ENCODE measurements at places on chromosomes 4 and X. TPM values are rescaled to one million over a fixed set of nuclear protein-coding genes. Genes with fewer than 3 reads are reported as not detected.

GRCh38 chr4:70754990-70755688 is 33.4 kb downstream of the RUFY3 start:
- DNase-seq = no peak

DNA sequence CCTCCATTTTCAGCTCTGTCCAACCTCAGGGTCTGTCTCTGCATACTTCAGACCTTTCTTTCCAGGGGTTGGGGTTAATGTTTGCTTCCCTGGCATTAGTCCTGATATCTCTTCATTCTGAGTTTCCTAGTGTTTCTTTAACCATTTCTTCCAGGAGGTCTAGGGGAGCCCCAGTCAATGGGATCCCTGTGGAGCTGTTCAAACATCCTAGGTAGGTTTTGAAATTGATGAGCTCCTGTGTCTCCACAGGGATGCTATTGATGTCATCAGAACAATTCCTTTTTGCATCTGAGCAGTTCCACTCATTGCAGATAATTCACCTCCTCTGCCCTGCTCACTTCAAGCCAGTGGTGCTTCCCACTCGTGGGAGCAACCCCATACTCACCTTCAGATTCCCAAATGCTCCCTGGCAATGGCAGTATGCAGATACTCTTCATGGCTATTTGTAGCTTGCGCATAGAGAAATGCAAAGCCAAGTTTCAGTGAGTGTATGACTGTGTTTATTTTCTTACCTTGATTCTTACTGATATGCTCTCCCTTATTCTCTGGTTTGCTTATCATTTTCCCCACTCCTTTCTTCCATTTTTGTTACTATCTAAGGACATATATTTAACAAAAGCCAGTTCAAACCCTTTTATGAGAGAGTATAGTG is 33.7 kb upstream of the LIMCH1 start:
- DNase-seq = no peak

- DNase-seq = no peak
These were observed 1.1 kb upstream of the TMEM164 start for GRCh38 chrX:110001740-110002299.

DNA sequence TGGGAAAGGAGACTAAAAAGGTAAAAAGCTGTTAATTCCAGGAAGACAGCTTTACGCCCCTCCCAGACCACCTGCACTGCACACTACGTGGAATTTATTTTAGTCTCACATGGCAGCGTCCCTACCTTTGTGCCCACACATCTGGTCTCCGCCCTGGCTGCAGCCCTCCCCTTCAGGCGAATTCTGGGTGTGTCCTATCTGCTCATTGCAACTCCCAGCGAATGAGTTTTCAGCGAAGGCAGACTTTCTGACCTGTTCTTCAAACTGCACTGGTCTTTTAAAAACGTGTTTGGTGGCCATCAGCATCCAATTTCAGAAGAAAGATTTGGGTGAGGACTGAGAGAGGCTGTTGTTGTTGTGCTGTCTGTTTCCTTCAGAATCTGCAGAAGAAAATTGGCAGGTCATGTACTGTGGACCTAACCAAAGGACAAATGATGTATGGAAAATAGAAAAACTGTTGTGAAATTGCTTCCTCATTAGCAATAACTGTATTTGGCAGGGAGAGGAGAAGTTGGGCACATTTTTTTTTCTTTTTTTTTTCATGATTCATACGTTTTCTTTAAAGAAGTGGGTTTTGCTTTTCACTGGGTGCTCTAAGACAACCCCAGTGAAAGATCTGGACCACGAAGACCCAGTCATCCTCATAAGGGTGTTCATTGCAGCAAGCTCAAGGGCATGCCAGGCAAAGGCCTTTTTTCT is 4.2 kb downstream of the TLR8 start:
- no peak for DNase-seq

DNA sequence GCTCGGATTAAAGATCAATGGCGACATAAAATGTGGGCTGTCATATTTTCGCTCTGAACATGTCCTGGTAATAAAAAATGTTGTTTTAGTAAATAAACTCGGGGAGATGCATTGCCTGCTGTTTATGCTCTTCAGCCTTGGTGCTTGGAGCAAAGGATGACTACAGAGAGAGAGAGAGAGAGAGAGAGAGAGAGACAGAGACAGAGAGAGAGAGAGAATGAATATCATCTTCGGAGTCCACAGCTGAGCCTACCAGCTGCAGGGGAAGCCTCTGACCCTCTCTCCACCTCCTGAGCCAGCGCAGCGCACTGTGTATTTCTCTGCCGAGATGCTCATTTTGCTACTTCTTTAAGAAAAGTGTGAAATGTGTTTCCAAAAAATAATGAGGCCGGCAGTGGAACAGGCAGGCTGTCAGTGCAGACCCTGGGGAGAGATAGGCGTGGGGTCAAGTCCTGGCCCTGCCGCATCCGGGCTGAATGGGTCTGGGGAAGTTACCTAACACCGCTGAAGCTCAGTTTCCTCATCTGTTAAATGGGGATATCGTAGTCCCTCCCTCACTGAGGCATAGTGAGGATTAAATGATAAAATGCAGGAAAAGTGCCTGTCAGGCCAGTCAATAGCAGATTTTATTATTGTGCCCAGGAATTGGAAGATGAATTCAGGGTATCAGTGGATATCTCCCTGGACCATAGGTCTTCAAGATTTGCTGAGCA is 58.5 kb upstream of the LGI2 start:
- DNase-seq = no peak

- DNase-seq = no peak
These were observed 109.4 kb downstream of the SCLT1 start for GRCh38 chr4:128983771-128984485.

DNA sequence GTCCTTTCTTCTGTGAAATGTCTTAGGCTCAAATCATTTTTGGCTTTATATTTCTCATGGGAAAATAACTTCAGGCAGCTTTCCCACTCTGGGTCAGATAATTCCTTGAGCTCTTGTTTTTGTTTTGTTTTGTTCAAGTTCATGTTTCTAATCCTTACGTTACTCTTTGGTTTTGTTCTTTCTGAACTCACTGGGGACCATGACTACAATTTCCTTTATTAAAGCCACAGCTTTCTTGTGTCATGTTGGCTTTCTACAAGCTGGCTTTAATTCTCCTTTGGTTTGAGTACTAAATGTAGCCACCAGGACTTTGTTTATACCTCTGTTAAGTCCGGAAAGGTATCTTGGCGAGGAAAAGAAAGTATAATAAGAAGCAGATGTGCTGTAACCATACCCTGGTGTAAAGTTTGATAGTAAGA is 30.8 kb upstream of the ANXA3 start:
- no peak for DNase-seq

- DNase-seq = peak; percentile 16
These were observed 60.7 kb upstream of the S100G start for GRCh38 chrX:16589211-16589610.

GRCh38 chrX:151085207-151085606 is 91.2 kb upstream of the GPR50 start:
- no peak for DNase-seq

GRCh38 chr4:47525154-47525819 is 40.2 kb downstream of the ATP10D start:
- DNase-seq = peak; percentile 88

DNA sequence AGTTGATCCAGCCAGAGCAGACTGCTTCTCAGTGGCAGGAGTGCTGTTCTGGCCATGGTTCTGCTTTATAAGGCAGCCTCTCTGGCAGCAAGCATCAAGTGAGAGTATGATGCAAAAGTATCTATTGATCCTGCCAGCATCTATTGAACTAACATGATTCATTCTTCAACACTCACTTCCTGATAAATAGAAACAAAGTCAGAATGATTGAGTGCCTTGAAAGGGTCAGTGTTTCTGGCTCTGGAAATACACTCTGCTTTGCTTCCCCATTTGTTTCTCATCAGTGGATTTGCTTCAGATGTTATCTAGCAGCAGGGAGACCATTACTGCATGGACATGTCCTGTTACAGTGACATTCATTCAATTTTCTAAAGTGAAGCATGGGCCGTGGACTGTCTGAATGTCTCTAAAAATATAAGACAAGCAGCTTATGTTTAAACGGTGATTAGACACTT is 66.2 kb upstream of the FRAS1 start:
- no peak for DNase-seq

DNA sequence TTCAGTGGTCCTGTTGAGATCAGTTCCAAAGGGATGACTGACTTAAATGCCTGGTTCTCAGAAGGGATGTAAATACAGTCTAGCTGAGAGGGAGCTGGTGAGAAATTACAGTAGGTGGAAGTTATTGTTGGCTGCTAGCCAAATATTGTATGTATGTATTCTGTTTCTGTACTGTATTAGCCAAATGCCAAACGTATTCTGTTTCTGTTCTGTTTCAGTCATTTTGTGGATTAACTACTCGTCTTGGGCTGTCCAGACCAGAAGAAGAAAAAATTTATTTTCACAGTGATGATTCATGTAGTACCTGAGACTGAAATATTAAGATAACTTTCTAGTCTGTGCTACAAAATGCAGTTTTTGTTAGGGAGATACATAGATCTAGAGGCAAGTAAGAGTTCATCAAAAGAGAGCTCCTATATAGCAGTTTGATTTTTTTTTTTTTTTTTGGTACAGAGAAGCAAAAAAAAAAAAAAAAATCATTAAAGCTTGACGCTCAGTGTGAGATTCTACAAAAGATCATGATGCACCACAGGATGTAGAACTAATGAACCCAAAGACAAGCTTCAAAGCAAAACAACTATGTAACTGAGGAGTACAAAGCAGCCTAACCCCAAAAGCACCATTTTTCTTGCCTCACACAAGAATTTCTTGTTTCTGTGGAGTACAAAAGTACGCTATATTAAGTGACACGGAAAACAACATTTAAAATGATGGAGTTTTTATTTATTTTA is 54.8 kb downstream of the CASP6 start:
- no peak for DNase-seq

DNA sequence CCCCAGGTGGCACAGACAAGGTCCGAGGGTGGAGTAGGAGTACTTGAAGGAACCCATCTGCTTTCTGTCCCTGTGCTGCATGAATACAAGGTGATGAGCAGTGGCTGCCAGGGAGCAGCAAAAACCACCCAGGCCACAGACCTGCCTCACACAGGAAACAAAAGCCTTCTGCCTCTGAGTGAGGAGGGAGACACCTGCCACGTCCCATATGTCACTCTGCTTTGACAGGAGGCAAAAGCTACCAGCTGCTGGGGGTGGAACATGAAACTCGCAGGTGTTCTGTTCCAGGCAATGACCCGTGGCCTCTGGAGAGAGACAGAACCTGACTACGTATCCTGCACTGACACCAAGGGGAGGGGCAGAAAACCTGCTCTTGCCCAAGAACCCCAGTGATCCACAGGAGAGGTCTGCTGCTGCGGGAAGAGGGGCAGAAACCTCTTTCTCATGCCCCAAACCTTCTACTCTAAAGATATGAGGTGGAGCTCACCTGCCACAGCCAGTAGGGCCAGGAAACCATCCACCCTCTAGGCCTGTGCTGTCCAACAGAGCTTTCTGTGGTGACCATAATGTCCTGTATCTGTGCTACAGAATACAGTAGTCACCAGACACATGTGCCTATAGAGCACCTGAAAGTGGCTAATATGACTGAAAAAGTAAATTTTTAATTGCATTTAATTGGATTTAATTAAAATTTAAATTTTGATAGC is 172.9 kb downstream of the PRDM5 start:
- DNase-seq = no peak

GRCh38 chr4:101020956-101021355 is 326.4 kb downstream of the PPP3CA start:
- DNase-seq = peak; percentile 52

DNA sequence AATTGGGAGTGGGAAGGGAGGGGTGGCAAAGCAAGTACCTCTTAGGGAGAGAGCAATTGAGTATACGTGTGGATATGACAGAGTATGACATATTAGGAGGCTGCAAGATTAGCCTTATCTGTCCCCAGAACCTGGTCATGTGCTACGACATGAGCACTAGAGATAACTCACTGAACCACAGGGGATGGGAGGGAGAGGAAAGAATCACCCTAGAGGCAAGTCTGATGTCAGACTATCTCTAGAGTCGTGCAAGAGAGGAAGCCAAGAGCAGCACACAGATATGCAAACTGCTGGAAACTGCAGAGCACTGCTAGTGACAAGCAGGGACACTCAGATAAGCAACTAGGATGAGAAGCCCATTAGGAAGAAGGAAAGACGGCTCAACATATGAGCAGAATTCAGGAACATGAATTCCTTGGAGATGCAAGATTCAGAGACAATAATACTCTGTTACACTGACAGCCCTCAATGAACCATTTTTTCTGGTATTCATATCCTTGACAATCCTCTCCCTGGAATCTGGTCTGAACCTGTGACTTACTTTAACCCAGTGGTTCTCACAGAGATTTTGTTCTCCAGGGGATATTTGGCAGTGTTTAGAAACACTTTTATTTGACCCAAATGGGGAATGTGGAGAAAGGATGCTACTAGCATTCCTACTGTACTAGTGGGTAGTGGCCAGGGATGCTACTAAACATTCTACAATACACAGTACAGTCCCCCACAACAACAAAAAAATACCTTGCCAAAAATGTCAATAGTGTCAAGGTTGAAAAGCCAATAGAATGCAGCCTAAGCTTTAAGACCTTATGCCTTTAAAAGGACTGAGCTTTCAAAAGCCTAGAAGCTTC is 84.0 kb upstream of the BMP2K start:
- no peak for DNase-seq

DNA sequence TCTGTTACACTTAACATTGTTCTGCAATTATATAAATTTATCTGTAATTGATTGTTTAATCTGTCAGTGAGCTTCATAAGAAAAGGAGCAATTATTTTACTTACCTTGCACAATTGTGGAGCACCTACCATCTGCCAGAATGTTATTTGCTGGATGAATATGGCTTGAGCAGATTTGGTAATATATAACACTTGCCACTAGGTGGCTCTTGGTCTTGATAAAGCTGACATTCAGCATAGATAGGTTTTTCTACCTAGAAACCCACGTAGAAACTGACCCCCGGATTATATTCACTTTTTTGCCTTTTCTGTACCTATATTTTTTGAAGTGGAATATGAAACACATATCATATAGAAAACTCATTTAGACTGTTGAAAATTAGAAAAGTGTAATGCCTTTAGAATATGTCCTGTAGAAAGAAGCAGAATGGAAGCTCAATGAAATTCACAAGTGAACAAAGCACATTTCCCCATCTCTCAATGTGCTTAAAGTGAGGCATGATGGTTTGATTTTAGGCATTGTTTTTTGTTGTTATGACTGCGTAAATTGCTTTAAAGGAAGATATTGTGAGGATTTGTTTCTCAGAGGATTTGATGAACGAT is 9.5 kb downstream of the RBPJ start:
- DNase-seq = peak; percentile 67

- DNase-seq = no peak
These were observed 22.0 kb downstream of the ELF2 start for GRCh38 chr4:139154952-139155557.

- DNase-seq = no peak
These were observed 122.7 kb upstream of the JADE1 start for GRCh38 chr4:128686810-128687209.

GRCh38 chrX:29196501-29196900 is 609.3 kb downstream of the IL1RAPL1 start:
- DNase-seq = no peak

The ARHGAP36 gene
- total RNA-seq = not detected

The ADAMTS3 gene
- not detected for total RNA-seq

The GAGE1 gene
- total RNA-seq = not detected

The MAGEB18 gene
- total RNA-seq = not detected

The NRK gene
- not detected for total RNA-seq

The LRIT3 gene
- not detected for total RNA-seq

The RNF175 gene
- not detected for total RNA-seq

The TRIM60 gene
- total RNA-seq = not detected

The ZBTB33 gene
- 7.4 TPM for total RNA-seq

The TMSB15A gene
- total RNA-seq = 2.4 TPM

The FGF13 gene
- total RNA-seq = not detected

All from HFFc6 (cell line).